ENCODE measurements at places on chromosomes 1 and 21.

DNA sequence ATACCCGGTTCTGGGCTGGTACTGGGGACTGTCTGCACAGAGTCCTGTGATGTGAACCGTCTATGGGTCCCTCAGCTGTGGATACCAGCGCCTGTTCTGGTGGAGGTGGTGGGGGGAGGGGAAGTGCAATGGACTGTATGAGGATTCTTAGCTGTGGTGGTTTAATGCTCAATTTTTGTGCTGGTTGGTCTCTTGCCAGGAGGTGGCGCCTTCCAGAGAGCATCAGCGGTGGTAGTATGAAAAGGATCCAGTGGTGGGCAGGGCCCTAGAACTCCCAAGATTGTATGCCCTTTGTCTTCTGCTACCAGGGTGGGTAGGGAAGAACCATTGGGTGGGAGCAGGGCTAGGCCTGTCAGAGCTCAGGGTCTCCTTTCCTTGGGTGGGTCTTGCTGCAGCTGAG is 89.4 kb upstream of the B3GALT2 start:
- DNase-seq = no peak

DNA sequence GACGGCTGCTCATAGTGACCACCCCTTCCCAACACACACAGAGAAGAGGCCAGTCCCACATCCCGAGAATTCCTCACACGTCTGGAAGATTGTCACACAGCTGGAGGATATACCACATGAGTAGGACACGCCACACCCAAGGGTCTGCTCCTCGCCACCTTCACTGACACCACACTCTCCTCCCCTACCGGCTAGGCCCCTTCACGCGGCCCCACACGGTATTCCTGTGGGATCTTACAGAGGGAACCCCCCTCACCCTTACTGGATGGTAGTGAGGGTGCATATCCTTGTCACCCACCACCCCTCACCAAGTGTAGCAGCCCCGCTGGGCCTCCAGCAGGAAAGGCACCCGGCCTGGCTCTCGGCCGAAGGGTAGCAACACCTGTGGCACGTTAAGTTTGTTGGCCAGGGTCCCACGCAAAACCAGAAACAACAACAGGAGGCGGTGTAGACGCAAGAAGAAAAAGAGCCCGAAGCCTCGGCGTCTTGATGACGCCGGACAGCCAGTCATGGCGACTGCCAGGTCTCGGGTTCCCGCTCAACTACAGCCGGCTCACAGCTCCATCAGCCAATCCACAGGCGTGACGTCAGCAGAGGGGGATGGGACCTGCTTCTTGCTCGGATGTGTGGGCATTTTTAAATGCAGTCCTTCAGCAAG is at the start of gene NUP210L:
TSS of gene NUP210L (minus strand) at position 540 of the 658 bp plus-strand sequence.
- DNase-seq = no peak

- no peak for DNase-seq
Measured at GRCh38 chr1:50458507-50458906, 35.3 kb upstream of the DMRTA2 start.

DNA sequence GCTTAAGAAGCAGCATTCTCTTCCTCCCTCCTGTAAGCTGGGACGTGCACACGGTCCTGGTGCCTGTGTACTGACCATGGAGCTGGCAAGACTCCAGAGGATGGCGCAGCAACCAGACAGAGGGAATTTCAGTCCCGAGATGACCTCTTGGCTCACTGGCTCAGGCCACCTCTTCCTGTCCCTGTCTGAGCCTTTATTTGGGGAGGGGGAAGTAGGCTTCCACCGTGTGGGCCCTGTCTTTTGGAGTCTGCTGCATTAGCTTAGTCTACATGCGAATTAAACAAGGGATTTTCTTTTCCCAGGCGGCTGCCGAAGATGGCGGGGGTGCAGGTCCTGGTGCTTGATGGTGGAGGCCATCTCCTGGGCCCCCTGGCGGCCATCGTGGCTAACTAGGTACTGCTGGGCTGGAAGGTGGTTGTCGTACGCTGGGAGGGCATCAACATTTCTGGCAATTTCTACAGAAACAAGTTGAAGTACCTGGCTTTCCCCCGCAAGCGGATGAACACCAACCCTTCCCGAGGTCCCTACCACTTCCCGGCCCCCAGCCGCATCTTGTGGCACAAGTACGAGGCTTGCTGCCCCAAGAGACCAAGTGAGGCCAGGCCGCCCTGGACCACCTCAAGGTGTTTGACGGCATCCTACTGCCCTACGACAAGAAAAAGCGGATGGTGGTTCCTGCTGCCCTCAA is 10.2 kb downstream of the IL24 start:
- DNase-seq = no peak

- no peak for DNase-seq
Measured at GRCh38 chr1:98176936-98177335, 256.1 kb upstream of the DPYD start.
